Activated CD8-positive, alpha-beta memory T cell treated with anti-CD3 and anti-CD28 coated beads for 36 hours (primary cell): ENCODE measurements at places on chromosomes 2 and 18. TPM values are rescaled to one million over a fixed set of nuclear protein-coding genes. Genes with fewer than 3 reads are reported as not detected.

The MAB21L4 gene
- not detected for total RNA-seq

The MARCO gene
- not detected for total RNA-seq

The CREG2 gene
- total RNA-seq = not detected

The DNAJC5G gene
- total RNA-seq = not detected

The PARD3B gene
- total RNA-seq = 0.06 TPM

The CCDC93 gene
- 31.7 TPM for total RNA-seq

The DLX2 gene
- total RNA-seq = not detected

The MOGAT1 gene
- not detected for total RNA-seq

The ONECUT2 gene
- not detected for total RNA-seq

The MPP4 gene
- not detected for total RNA-seq

The CMPK2 gene
- total RNA-seq = 0.84 TPM

The TDRD15 gene
- not detected for total RNA-seq
